GM20000 (cell line): ENCODE measurements at places on chromosomes 2 and 18.

- no peak for DNase-seq
Measured at GRCh38 chr2:113175736-113176695, 2.2 kb downstream of the PSD4 start.

DNA sequence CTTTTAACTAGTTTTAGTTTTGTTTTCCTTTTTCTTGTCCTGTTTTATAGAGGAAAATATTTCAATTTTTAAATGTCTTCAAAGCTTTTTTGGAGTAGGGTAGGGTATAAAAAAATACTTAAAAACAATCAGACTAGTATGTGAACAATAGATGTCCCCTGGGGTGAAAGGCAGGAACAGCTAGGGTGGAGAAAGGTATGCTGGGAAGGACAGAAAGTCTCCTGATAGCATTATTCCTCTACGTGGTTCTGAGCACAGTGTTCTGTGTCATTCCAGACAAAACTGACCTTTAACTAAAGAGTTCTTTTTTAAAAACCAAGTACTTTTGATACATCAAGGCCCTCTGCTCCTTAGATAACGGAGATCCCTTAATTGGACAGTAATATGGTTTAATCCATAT is 32.1 kb upstream of the B3GNT2 start:
- DNase-seq, result no peak

GRCh38 chr2:230075988-230076631 is 7.4 kb upstream of the SLC16A14 start:
- DNase-seq, result no peak

DNA sequence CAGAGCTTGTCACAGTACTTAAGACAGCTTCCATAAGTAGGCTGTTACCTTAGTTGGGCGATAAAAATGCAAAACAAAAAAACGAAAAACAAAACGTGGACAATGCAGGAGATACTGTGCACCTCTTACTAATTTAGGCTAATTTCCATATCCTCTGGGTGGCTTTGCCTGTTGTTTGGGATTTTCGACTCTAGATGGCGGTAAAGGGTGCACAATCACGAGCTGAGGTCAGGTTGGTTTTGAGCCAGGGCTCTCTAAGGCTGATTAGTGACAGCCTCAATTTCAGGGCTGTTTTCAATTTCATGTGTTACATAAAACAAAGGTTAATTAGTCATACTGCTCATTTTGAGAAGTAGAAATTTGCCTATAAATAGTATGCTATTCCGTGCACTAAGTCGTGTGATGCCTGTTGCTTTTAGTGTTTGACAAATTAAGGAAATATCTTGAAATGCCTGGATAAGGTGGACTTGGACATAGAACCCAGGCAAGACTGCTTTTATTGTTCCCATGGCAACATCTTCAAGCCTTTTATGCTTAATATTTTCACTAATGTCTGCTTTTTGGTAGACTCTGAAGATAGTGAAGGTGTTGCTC is 493.1 kb downstream of the SOCS6 start:
- DNase-seq, result peak; percentile 41

- no peak for DNase-seq
Measured at GRCh38 chr2:98058191-98058975, 28.6 kb upstream of the VWA3B start.

DNA sequence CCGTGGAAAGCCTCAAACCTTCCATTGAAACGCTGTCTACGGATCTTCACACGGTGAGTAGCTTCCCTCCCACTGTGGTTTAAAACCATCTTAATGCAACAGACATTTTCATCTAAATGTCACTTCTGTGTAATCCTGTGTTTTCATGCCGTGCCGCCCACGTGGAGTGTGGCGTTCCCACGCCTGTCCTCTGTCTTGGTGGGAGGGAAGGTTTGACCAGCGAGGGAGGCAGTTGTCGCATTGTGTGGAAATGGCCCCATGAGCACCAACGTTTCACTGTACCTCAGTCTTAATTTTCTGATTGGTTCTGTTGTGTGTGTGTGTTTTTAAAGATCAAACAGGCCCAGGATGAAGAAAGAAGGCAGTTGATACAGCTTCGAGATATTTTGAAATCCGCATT is 88.6 kb downstream of the ITGB1BP1 start:
- no peak for DNase-seq

DNA sequence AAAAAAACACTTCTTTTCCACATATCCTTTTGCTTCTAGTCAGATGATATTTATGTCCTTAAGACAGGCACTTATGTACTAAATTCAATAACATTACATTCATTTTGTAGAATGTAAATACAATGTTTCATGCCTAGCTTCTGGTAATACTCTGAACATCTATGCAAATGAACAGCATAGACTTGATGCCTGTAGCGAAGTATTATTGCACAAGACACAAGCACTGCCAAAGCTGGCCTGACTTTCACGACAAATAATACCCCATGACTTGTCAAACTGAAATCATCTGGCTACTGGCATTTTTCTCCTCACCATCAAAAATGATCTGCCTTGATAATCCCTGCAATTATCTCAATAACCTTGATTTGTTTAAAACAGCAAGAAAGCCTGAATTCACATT is 101.3 kb downstream of the L3MBTL4 start:
- no peak for DNase-seq

DNA sequence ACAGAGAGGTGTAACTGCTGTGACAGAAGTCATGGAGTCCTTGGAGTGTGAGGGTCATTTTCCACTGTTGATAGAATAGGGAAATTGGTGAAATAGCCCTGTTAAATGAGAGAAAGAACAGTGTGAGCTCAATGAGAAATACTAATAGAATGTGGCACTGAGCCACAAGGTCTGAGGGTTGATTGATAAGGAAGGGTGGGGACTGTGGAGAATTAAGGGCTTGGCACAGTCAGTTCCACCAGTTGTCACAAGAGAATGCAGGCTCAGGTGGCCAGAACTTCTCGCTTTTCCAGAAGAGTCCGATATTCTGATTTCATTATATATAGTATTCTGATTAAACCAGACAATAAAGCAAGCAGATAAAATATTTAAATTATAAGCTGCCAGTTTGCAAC is 9.1 kb upstream of the IL1RN start:
- DNase-seq, result no peak

GRCh38 chr2:48315896-48316194 is 214.1 kb upstream of the STON1 start:
- peak; percentile 16 for DNase-seq

GRCh38 chr2:58107803-58108710 is 61.5 kb downstream of the VRK2 start:
- DNase-seq, result no peak

GRCh38 chr2:111121028-111121827 is 514 bp downstream of the BCL2L11 start:
- peak; percentile 58 for DNase-seq

GRCh38 chr18:77049938-77050337 is 82.6 kb downstream of the MBP start:
- no peak for DNase-seq
